ENCODE measurements at places on chromosomes 12 and 14.

GRCh38 chr12:27284751-27285150 lies 40.7 kb downstream of the STK38L start:
- DNase-seq = no peak

GRCh38 chr12:41950455-41950854 lies 194.2 kb downstream of the GXYLT1 start:
- no peak for DNase-seq

DNA sequence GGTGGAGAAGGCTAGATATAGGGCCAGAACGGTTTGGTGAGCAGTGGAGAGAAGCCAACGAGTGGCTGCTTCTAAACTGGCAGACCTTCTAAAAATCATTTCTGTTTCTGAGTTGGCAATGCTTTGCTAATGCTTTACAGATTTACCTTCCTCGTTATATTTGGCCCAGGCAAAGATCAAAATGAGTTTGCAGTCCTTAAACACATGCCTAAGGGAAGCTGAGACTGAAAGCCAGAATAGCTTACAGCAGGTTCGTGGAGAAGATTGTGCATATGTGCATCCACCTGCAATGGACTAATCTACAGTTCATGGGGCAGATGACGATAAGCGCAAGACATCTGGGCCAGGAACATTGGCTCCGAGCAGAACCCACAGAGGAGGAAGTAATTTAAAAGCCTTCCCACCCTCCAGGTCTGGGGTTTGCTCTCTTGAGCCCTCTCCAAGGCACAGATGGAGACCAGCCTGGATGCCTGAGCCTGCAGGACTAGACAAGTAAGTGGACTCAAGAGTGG lies 99.4 kb downstream of the NINJ2 start:
- no peak for DNase-seq

- DNase-seq = no peak
Measured at GRCh38 chr12:93749515-93749914, 72.3 kb downstream of the CRADD start.

GRCh38 chr12:31026202-31026601 lies 47.5 kb upstream of the DDX11 start:
- DNase-seq = no peak

DNA sequence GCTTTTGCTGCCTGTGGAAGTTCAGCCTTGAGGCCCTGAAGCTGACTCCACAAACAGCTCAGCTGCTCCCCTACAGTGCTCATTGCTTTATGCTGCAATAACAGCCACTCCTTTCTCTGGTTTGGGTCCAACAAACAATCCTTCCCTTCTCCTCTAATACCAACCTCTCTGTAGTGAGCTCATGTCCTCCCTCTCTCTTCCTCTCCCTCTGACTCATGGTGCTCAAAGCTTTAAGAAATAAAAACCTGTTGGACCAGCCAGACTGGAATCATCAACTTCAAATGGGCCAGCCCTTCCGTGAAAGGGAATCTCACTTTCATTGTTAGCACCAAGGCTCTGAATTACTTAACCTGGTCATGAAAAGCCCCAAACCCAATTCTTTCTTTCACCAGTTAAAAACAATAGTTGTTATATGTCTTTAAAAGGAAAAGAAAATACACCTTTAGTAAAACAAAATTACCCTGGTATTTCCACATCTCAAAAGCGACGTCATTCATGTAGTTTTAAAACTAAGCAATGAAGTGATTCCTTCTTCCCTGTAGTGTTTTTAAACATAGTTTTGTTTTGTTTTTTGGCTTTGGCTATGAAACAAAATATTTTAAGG lies 126.4 kb downstream of the DUSP6 start:
- DNase-seq = no peak

- no peak for DNase-seq
Measured at GRCh38 chr12:124273630-124274029, 21.3 kb upstream of the RFLNA start.

DNA sequence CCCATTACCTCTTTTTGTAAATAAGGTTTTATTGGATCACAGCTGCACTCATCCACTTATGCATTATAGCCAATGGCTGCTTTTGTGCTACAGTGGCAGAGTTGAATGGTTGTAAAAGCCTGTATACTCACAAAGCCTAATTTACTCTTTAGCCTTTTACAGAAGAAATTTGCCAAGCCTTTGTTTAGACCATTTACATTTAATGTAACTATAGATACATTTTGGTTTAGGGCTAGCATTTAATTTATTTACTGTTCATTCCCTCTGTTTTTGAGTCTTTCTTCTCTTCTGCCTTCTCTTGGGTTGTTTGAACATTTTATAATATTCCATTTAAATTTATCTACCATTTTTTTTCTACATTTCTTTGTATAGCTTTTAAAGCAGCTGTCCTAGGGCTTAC lies 217.1 kb upstream of the AMIGO2 start:
- no peak for DNase-seq

DNA sequence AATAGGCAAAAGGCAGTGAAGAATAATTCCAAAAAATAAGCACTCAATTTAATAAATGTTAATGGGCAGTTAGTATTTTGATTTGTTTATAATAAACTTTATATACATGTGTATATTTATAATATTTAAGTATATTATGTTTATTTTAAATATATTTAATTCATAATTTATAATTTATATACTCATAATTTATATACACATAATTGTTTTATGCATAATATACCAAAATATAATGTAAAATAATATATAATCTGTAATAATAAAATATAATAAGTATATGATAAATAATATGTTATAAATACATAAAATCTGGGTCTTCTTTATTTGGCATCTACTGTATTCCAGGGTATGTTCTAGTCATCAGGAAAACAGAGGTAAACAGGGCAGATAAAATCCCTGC lies 100.2 kb upstream of the ARID2 start:
- DNase-seq = no peak

DNA sequence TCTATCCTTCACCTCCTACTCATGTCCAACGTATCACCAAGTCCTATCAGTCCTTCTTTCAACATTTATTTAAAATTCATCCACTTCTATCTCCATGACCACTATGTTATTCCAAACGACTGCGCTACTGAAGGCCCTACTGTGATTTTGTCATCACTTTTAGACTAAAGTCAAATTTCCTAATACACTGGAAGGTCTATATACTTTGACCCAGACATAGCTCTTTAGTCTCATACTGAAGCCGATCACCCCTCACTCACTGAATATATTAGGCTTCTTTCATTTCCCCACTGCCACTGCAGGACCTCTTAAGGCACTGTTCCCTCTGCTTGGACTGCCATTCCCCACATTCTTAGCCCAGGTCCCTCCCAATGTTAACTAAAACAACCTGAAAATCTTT lies 25.6 kb downstream of the SLC38A4 start:
- DNase-seq = no peak

DNA sequence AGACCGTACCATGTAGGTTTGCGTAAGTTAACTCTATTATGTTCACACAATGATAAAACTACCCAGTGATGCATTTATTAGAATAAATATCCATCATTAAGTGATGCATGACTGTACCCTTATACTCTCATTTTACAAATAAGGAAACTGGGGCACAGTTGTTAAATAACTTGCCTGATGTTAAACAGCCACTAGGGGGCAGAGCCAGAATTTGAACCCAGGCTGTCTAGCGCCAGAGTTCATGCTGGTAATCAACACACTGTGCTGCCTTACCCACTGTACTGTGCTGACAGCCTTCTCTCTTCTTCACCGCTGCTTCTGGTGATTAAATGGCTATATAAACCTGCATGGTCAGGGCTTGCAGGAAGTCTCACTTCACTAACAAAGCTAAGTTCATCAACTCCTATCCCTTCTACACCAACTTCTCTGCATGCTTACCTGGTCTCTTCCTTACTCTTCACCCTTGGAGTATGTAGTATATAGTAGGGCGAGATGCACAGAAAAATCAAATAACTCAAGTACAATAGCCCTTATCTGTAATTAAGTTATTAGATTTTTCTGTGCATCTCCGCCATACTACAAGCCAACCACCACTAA lies 43.6 kb upstream of the APPL2 start:
- DNase-seq = no peak

- DNase-seq = no peak
Measured at GRCh38 chr14:73740618-73741326, 26.6 kb upstream of the PNMA1 start.

GRCh38 chr14:105209646-105210045 lies 28.5 kb upstream of the NUDT14 start:
- no peak for DNase-seq

DNA sequence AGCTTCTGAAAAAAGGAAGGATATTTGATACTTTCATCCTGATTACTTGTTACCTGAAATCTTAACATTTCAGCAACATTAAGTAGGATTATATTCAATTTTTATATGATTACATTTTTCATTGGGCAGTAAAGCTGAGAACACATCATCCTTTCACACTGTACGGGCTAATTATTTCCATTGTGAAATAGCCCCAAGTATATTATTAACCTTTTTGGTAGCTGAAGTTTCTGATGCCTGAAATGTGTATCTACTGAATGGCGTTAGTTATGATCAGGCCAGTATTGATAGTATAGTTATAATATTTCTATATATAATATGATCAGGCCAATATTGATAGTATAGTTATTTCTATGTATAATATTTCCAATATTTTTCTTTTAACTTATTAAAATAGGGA lies 10.1 kb downstream of the SPATS2 start:
- no peak for DNase-seq
